ENCODE measurements at places on chromosomes 7 and 10.

DNA sequence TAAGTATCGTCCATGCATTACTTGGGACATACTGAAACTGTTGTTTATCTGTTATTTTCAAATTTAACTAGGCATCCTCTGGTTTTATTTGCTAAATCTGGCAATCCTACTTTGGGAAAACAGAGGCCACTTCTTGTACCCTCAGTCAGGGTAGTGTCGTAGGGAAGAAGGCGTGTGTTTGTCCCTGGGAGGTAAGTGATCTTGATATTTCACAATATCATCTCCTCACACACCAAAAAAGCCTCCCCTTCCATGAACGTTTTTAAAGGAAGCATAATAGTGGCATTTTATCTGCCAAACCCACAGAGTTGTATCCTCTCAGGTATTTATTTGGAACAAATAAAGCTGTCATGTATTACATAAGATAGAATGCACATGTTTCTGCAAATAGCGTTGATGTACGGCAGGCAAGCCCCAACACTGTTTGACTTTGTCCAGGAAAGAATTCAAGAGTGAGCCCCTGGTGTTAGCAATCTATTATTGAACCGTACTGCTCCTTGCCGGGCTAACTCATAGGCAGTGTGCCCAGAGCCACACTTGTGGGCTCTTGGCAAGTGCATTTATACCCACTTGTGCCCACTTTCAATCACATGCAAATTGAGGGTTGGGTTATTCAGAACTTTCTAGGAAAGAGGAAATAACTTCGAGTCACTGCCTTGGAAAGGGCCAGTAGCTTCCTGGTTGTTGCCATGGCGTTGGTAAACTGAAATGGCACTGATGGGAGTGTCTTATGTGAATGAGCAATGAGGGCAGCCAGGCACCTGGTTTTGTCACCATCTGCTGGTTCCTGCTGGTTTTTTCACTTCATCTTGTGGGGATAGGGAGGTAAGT, 266.0 kb downstream of the USP6NL start:
- no peak for DNase-seq

DNA sequence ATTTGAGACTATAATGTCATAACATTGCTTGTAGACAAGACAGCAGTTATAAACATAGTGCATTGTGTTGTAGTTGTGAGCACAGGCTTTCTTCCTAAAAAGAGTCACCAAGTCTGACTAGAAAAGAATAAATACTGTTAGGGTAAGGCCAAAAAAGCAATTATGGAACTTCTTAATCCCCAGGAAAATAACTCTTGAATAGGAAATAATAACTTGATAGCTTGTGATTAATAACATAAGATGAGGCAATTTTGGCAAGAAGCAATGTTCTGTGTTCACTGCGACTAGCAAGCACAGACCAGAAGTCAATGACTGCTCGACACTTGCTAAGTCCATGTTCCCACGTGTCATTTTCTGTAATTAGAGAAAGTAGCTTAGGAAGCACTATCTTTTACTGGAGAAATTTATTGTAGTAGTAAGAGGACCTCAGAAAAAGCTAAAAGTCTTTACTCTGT, 97.1 kb downstream of the AGMO start:
- no peak for DNase-seq

GRCh38 chr10:85665681-85666080, 700.9 kb downstream of the GRID1 start:
- no peak for DNase-seq

- no peak for DNase-seq
Measured at GRCh38 chr7:149281508-149282330, 19.7 kb downstream of the ZNF783 start.

DNA sequence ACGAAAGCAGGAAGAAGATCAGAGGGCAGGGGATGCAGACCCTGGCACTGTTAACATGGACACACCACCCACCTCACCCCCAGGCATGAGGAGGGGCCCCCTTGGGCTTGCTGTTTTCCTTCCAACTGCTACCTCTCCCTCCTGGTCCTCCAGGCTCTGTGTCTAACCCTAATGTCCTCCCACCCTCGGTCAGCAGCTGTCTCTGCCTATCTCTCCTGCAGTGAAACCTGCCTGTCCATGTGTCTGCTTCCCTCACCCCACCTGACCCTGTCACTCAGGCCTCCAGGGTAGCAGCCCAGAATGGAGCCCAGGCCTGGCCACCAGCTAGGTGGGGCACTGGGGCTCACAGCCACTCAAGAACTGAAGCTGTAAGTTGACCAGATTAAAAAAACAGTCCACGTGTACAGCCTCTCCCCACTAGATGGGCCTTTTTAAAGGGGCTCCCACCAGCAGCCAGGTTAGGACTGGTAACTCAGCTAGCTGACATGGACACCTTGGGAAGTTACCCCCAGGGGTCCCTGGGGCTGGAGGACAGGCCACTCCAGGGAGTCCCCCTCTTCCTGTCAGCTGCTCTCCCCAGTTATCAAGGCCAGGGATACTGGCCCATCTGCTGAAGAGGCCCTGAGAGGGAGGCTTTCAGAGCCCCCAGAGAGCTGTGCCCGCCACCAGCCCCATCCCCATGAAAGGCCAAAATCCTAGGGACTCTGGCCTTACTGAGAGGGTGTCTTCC, 1.5 kb downstream of the SMARCD3 start:
- no peak for DNase-seq

DNA sequence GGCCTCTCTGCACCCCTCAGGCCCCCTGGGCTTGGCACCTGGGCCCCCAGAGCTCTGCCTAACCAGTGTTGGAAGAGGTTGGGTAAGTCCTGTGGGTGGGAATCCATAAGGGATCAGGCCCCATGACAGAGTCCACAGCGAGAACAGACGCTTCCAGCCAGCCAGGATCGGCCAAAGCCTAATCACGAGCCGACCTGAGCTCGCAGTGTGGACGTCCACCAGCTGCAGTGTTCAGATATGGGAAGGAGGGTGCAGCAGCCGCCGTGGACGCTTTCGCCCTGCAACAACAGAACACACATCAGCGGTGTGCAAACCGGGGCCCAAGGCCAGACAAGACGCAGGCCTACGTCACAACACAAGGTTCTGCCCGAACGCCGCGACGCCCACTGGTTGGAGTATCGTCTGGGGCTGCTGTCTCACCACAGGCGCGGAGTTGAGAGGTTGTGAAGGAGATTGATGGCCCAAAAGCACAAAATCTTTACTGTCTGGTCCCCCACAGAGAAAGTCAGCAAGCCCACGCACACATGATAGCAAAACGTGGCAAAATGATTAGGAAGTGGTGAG, 102.1 kb downstream of the FOXL3 start:
- DNase-seq = no peak

GRCh38 chr10:126972635-126973414, 67.6 kb downstream of the DOCK1 start:
- DNase-seq = no peak

DNA sequence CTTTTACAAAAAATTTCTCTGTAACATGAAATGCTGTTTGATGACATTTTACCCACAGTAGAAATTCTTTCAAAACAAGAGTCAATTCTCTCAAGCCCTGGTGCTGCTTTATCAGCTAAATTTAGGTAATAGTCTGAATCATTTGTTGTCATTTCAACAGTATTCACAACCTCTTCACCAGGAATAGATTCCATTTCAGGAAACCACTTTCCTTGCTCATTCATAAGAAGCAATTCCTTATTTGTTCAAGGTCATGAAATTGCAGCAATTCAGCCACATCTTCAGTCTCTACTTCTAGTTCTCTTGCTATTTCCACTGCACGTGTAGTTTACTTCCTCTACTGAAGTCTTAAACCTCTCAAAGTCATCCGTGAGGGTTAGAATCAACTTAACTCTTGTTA, 14.1 kb downstream of the STAG3 start:
- DNase-seq = no peak

DNA sequence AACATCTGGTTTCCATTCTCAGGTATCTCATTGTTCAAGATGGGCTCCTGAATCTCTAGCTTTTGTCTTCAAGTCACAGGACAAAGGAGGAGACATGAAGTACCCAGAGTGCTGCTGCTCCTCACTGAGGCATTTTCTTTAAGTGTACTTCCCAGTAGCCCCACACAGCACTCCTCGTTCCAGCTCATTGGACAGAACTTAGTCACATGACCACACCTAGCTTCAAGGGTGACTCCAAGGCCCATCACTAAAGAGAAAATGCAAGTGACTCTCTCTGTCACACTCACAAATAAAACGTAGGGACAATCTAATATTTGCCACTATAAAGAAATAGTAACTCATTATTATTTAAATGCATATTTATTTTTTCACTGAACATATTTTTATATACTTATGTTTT, 58.3 kb upstream of the NEUROD6 start:
- no peak for DNase-seq

DNA sequence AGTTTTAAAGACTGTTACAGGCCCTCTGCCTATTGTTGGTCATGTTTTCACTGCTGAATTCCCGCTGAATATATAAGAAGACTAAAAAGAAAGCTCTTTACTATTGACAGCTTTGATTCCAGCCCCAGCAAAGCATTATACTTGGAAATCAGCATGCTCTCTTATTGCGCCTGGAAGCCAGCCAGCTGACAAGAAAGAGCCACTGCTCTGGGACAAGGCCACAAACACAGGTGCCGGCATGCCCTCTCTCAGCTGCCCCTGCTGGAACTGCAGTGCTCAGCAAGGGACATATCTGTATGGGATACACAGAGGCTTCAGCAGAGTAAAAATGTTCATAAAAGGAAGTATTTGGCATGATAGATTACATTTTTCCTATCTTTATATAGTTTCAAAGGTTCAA, 523.9 kb downstream of the ADRA2A start:
- no peak for DNase-seq

DNA sequence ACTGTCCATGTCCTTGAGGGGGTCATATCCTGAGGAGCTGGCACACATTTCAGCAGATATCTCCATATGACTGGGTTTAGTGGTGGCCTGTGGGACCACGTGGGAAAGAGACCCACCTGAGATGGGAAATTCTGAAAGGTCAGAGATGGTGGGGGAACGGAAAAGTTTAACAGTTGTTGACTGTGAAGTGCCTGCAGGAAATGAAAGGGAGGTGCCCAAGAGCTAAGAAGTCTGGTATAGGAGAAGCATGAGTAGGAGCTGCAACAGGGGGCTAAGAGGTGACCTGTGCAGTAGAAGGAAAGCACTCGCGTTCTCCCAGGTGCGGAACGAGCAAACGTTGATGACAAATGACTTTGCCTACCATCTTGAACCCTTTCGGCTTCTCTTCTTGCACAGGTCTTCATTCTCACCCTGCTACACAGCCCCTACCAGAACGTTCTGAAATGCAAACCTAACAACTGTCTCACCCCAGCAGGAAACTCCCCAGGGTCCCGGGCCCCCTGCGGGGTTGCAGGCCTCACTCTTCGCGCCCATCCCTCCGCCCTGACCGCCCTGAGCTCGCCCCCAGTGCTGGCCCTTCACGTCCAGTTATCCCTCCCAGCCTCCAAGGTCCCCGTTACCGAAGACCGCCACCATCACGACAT, 9.8 kb upstream of the FXYD4 start:
- no peak for DNase-seq

- no peak for DNase-seq
Measured at GRCh38 chr10:21100190-21100589, 203.1 kb upstream of the NEBL start.

DNA sequence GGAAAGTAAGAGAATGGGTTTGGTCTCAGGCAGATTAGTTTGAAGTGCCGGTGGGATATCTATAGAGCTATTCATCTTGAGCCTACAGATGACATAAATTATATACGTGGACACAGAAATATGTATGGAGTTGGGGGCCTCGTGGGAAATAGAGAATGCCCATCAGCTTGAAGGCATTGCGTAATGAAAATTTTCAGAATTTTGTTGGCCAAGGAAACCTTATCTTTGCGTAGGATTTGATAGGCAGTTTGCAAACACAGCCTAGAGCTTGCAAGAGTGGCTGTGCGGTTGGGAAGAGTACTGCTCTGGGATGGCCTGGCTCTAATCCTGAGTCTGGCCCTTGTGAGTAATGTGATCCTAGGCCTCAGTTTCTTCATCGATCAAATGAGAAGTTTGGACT, 32.3 kb downstream of the MCM10 start:
- no peak for DNase-seq

Data from cerebellar nuclear complex (tissue), 1 donor.